ENCODE measurements at places on chromosomes 1 and 21.
A peak's percentile ranks its signal among the peaks of the same experiment; 100 is the strongest.

DNA sequence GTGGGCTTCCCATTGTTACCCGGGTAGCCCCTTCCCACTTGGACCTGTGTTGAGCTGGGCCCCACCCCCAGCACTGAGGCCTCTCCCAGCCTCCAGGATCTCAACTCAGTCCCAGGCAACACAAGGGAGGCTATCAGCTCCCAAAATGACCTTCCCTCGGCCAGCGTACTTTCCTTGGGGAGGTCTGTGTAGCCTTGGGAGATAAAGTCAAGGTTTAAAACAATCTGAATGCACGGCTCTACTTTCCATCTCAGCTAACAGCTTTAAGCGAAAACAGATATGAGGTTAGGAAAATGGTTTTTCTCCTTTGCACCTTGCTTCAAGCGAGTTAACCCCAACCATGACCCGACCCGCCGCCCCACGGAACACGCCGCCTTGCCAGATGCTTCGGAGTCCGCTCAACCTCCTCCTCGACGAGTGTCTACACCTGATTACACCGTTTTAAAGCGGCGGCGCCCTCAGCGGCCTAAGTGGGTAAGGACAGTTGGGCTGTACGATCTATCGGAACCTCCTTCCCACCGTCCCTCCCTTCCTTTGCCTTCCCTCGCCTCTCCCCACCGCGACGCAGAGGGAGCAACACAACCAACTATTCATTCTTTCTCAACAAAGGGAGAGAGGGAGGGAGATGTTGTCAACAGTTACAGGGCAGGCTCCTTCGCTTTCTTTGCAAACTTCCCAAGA lies 1.1 kb downstream of the BCAR3 start:
- DNase-seq: peak; percentile 44

GRCh38 chr1:58434181-58434580 lies 112.3 kb downstream of the OMA1 start:
- DNase-seq: no peak

DNA sequence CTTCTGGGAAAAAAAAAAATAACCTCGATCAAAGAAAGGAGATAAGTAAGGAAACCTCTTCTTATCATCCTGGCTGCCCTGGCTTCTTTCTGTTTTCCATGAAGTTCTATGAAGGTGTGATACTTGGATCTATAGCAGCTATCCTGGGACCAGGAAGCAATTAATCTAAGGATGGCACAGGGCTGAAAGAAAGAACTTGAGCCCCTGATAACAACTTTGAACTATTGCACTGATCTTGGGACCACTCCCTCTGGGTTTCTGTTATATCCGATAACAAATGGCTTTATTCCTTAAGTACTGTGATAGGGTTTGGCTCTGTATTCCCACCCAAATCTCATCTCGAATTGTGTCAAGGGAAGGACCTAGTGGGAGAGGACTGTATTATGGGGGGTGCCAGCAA lies 104.1 kb downstream of the DAB1 start:
- DNase-seq: no peak

GRCh38 chr1:206821493-206821892 lies 43.9 kb upstream of the IL20 start:
- no peak for DNase-seq

DNA sequence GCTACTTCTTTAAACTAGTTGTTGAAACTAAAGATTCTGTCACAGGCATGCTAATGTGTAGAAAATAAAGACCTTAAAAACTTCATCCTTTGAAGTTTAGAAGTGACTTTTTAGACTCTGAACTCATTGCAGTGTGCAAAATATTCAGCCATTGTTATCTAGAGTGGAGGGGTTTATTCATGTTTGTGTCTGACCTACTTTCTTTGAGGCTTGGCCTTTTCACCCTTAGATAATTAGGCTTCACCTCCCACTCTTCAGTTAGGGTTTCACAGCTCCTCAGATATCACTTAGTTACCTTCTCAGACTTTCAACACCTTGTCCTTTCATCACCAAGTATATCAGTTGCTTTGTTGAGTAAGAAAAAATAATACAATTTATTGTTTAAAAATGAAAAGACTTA lies 75.9 kb downstream of the IVNS1ABP start:
- no peak for DNase-seq

- no peak for DNase-seq
Measured at GRCh38 chr1:77847621-77848080, 40.8 kb upstream of the NEXN start.

- no peak for DNase-seq
Measured at GRCh38 chr21:45522986-45523385, 19.3 kb downstream of the SLC19A1 start.

DNA sequence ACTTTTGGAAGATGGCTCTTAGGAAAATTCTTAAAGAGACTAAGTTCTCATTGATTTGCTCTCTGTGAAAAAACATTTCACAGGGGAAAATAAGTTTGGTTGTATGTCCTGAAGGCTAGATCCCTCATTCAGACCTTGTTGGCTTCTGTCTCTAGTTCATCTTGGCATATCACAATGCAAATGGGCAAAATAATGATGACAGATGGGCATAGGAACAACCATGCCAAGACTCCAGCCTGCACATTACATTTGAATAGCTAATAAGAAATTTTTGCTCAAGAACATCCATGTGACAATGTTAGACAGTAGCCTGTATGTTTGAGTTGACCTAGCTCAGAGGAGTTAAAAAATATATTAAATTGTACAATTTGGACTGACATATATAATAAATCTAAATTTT lies 292.9 kb downstream of the PLA2G4A start:
- DNase-seq: no peak

GRCh38 chr1:13801655-13802486 lies 101.9 kb downstream of the PRDM2 start:
- no peak for DNase-seq

- no peak for DNase-seq
Measured at GRCh38 chr1:52603630-52604029, 1.5 kb downstream of the GPX7 start.

GRCh38 chr1:171597203-171597602 lies 24.8 kb upstream of the MYOCOS start:
- no peak for DNase-seq

- DNase-seq: no peak
Measured at GRCh38 chr1:116824631-116825206, 70.5 kb downstream of the CD2 start.

DNA sequence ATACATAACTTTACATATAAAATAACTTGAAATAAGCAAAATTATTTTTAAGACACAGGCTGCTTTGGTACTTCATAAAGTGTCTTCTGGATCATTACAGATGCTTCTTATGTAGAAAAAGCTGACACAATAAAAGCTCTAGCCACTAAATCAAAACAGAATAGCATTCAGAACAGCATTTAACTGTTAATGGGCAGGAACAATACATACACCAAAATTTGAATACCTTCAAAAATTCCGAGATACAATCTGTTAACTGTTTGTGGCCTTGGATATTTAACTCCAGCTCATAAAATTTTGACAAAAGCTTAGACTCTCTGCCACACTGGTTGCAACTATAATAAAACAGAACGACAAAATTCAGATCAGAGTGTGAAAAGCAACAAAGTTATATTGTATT lies 31.7 kb downstream of the USP48 start:
- DNase-seq: no peak

GRCh38 chr21:39319251-39319756 lies 5.9 kb upstream of the BRWD1 start:
- DNase-seq: no peak

- no peak for DNase-seq
Measured at GRCh38 chr1:233261206-233261605, 34.3 kb downstream of the PCNX2 start.

GRCh38 chr1:39132505-39133339 lies 71.8 kb upstream of the MACF1 start:
- DNase-seq: no peak

- DNase-seq: no peak
Measured at GRCh38 chr1:201505503-201505890, 1.4 kb downstream of the CSRP1 start.

- DNase-seq: no peak
Measured at GRCh38 chr1:178739285-178740045, 14.4 kb downstream of the RALGPS2 start.

Data from stimulated activated CD8-positive, alpha-beta memory T cell treated with anti-CD3 and anti-CD28 coated beads, Interleukin-2, amount 100 ng/mL, for 48 hours (primary cell).